H9 (cell line): ENCODE measurements at places on chromosomes 16 and 17. TPM values are rescaled to one million over a fixed set of nuclear protein-coding genes. Genes with fewer than 3 reads are reported as not detected.

GRCh38 chr16:19859166-19859565, 25.5 kb downstream of the GPRC5B start:
- DNase-seq: no peak

The KIF18B gene
- 51.8 and 52.6 TPM in 2 replicates for total RNA-seq

The NETO2 gene
- 25.6 and 28.6 TPM in 2 replicates for total RNA-seq

DNA sequence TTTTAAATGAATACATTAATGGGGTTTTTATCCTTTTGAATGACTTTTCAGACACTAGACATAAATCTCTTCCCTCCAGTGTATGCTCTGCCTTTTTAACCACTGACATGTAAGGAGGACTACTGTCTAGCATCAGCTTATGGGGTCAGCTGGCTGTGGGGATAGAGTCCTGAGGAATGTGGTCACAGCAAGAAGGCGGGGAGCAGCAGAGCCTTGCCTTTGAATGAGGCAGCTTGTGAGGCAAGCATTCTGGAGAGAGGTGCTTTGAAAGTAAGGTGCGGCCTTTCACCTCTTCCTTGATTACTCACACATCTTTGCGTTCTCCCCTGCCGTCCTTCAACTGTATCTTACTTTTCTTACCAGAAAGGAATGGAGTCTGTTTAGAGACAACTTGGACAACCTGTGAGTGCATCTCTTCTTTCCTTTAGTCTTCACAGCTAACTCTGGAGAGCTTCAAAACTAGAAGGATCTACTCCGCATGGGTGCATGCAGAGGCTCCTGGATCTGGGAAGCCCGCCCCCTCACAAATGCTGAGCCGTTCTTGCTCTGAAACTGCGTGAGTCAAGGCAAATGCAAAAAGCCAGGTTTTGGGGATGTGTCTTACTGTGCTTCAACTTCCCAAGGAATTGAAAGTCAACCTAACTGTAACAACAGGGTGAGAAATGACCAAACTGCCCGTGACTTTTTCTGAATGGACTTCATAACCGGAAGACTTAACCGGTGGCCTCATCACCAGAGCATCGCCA, 49.9 kb downstream of the ADCY7 start:
- no peak for DNase-seq

The KRT25 gene
- total RNA-seq: not detected in 2 replicates

The ADAMTS18 gene
- 0.07 and 0.09 TPM in 2 replicates for total RNA-seq

The FBXO39 gene
- total RNA-seq: not detected in 2 replicates

The SEZ6L2 gene
- total RNA-seq: 44.7 and 50.8 TPM in 2 replicates

DNA sequence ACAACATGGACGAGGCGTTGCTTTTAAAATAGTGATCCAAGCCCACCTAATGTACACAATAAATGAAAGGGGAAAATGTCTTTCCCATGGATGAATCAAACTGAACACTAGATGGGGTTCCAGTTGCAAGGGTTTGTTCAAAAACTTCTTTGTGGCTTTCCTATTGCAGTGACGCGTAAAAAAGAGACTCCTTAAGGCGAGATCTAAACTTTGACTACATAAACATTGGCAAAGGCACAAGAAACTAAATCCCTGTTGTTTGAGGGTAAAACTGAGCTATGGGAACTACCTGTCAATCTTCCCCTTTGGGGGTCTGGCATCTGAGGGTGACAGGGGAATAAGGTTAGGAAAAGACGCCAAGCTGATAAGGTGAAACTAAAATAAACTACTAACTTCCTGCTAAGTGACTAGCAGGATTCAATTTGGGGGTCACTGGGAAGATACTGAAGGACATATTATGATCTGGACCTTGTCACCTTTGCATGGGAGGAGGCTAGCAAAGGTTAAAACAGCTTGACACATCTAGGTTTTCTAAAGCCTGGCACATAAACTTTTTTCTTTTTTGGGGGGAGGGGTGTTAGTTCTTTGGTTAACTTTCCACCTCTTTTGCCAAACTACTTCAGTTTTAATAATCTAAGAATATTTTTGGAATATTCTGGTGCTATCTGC, 4.7 kb downstream of the SALL1 start:
- no peak for DNase-seq

DNA sequence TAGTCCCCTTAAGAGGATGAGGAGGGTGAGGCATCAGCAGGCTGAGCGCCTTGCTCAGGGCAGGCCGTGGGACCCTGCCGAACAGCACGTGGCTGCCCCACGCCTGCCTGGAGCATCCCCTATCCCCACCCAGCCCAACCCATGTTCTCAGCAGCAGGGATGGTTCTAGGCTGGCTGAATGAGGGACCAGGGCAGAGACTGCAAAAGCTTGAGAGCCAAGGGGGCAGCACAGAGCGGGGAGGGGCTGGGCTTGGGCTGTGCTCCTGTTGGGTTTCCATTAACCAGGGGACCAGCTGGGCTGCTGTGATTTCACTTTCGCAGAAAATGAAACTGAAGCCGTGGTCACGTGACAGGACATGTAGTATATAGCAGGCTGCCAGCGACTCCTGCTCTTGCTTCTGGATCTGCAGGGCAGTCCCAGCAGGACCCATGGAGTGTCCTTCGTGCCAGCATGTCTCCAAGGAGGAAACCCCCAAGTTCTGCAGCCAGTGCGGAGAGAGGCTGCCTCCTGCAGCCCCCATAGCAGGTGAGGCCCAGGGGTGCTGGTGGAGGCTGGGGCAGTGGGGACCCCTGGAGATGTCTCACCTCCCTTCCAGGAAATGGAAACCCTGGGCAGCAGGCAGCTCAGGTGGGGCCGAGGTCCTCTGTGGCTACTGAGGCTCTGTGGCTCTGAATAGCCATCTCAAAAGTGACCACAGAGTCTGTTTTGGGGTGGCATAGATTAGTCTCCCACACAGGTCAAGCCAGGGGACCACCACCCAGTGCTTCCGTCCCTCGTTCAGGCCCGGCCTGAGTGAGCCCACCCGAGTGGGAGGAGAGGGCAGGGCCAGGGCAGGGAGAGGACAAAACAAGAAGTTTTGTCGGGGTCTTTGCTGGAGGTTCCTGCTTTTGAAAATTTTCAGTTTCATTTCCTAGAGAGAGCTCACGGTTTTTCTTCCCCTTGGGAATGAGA, 2.9 kb downstream of the RNF213 start:
- DNase-seq: peak; percentile 62

- no peak for DNase-seq
Observed at GRCh38 chr16:68086336-68086841, 1.2 kb downstream of the NFATC3 start.

GRCh38 chr16:89921702-89922476, 1.3 kb upstream of the TUBB3 start:
- DNase-seq: peak; percentile 86

- DNase-seq: peak; percentile 72
Observed at GRCh38 chr17:74839990-74840852, 19.5 kb downstream of the GRIN2C start.

DNA sequence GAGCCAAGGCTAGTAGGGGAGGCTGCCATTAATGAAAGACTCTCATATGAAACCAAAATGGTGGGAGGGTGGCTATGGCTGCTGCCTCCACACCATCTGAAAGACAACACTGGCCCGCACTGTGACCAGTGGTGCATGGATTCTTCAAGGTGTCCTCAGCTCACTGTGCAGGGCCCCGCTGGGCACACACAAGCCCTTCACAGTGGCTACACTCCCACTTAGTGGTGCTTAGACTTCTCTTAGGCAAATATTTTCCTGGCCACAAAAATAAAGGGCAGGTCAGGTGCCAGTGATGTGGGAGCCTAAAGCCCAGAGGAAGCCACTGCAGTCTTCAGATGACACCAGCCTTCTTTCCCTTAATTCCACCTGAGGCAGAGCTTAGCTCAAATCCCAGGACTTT, 38.1 kb upstream of the IRX3 start:
- DNase-seq: no peak

DNA sequence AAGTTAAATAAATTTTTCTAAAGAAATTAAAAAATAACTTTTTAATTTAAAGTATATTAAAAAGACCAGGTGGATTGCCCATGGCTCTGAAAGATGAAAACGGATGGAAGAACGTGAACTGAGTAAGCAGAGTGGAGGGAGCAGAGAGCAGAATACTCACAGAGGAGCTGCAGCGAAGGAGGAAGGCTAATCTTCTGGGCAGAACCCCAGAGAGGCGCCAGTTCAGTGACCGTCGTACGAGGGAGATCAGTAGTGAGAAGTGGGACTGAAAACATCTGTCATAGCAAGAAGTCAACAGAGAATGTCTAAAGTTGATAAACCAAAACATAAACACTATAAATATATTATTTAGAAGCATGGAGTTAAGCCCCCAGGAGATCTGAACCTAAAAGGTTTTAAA, 34.9 kb downstream of the UBE2G1 start:
- no peak for DNase-seq

The CPNE7 gene
- total RNA-seq: 22.5 and 23.4 TPM in 2 replicates

DNA sequence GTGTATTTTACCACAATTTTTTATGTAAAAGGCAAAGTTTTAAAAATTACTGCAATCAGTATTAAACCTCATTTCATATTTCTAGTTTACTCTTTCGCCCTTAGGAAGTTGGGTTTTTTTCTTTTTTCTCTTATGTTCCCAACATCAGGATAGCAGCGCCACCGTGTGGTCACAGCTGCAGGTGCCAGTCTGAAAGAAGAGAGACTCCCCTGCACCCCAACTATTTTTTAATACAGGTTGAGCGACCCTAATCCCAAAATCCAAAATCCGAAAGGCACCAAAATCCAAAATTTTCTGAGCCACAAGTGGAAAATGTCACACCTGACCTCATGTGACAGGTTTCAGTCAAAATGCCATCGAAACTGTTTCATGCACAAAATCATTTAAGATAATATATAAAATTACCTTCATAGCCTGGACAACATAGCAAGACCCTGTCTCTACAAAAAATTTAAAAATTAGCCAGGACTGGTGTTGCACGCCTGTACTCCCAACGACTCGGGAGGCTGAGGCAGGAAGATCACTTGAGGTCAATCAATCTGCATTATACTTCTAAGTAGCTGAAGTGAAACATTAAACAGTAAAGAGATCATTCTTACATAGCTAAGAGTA, 21.8 kb upstream of the ASGR2 start:
- DNase-seq: no peak

The CCDC182 gene
- not detected in 2 replicates for total RNA-seq

The CA7 gene
- 0.55 and 0.81 TPM in 2 replicates for total RNA-seq

GRCh38 chr16:48124266-48124665, 31.5 kb downstream of the ABCC12 start:
- no peak for DNase-seq

DNA sequence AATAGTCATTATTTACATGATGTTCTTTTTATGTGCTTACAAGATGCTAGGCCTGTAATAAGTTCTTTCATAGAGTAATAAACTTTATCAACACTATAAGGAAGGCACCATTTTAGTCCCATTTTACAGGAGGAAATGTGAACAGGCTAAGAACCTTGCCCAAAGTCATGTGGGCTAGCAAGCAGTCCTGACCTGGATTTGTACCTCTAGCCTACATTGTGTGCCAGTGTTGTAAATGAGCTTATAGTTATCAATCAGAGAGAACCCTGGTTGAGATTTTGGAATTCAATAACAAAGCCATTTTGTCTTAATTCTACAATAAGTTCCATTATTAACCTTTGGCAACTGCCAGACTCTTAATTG, 6.7 kb upstream of the TBKBP1 start:
- no peak for DNase-seq

GRCh38 chr17:63136369-63137012, 170.5 kb downstream of the TANC2 start:
- no peak for DNase-seq

DNA sequence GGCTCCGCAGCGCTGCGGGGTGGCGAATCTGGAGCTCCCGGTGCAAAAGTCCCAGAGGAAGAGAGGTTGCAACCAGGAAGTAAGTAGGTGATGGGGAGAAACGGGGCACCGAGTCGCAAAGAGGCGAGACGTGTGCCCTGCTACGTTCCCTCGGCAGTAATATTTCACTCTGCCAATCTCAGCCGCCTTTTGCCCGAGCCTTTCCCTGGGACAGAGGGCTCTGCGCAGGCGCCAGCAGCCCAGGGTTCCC, at the start of gene NR1D1:
TSS of gene NR1D1 (minus strand) at position 171 of the 250 bp plus-strand sequence. CDS start 495 bp downstream, outside the sequence.
- no peak for DNase-seq

The FAM171A2 gene
- 27.3 and 27.5 TPM in 2 replicates for total RNA-seq

The RPTOR gene
- 24.3 and 25.1 TPM in 2 replicates for total RNA-seq

DNA sequence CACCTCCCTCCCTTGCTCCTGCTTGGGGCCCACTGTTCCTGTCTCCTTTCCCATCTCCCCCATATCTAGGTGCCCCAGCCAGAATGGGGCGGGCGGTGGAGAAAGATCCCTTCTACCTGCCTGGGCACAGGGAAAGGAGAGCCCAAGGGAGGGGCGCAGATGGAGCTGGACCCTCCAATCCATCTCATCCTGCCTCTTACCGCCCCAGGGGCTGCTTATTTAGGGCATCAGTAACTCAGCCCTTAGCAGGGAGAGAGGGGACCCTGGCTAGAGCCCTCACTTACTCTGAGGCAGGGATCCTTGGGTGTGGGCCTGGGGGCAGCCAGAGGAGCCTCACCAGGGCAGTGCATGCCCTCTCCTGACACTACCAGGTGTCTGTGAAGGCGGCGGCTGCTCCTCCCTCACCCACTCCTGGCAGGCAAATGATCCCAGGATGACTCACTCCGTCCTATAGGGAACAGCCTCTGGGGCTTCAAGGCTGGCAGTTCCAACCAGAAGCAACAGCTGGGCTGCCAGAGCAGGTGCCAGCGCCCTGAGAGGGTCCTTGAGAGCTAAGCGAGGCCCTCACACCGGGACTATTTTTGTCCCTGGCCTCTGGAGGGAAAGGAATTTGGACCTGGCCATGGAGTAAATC, 16.3 kb upstream of the BCAR1 start:
- DNase-seq: no peak

- DNase-seq: no peak
Observed at GRCh38 chr17:51746421-51746820, 412.1 kb downstream of the CA10 start.

The EEF2K gene
- total RNA-seq: 19.6 and 20.7 TPM in 2 replicates

GRCh38 chr16:9124908-9125584, 33.6 kb downstream of the HAPSTR1 start:
- DNase-seq: peak; percentile 66

GRCh38 chr17:13503526-13503925, 98.2 kb downstream of the HS3ST3A1 start:
- DNase-seq: no peak

- no peak for DNase-seq
Observed at GRCh38 chr17:57350266-57350665, 93.9 kb downstream of the MSI2 start.
